ENCODE measurements at places on chromosomes 4 and X.

- DNase-seq = no peak
Measured at GRCh38 chrX:19639056-19639455, 123.7 kb upstream of the MAP3K15 start.

DNA sequence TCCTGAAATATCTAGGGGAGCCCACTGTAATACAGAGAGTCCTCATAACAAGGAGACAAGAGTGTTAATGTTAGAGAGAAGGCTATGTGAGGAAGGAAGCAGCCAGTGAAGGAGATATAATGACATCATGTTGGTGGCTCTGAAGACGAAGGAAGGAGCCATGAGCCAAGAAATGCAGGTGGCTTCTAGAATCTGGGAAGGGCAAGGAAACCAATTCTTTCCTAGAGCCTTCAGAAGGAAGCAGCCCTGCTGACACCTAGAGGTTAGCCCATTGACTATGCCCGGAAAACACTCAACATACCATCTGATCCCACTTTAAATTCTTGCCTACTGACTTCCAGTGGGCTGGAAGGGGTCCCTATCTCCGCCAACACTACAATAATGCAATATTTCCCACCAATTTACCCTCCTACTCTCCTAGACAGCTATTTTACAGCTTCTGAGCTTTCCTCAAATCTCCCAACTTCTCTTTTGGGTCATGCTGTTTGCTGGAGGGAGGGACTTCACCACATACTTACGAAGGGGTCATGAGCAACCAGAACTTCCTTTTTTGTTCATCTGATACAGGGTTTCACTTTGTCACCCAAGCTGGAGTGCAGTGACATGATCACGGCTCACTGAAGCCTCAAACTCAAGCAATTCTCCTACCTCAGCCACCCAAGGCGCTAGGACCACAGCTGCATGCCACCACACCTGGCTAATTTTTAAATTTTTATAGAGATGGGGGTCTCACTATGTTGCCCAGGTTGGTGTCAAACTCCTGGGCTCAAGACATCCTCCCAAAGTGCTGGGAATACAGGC, 25.2 kb upstream of the G3BP2 start:
- no peak for DNase-seq

DNA sequence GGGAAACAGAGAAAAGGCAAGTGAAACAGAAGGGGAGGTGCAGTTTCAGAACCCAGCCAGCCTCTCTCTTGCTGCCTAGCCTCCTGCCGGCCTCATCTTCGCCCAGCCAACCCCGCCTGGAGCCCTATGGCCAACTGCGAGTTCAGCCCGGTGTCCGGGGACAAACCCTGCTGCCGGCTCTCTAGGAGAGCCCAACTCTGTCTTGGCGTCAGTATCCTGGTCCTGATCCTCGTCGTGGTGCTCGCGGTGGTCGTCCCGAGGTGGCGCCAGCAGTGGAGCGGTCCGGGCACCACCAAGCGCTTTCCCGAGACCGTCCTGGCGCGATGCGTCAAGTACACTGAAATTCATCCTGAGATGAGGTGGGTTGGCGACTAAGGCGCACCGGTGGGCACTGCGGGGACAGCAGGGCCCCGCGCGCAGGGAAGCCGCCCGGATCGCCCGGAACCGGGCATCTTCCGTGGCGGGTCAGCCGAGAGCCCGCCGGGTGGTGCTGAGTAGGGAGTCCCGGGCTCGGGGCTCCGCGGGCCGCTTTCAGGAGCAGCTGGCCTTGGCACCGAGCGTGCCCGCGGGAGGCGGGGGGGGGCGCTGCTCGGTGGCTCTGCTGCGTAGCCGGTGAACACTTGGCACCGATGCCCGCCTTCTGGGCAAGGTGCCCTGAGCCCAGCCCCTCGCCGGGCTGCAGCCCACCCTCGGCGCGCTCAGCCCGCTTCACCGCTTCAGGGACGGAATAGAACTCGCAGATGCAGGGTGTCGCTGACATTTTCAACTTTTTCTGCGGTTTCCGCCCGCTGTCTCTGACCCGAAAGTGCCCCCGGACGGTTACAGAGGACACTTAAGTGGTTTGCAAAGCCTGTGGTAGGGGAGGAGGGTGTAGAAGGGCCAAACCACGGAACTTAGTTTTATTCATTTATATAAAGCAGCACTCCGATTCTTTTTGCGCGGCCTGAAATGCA, at the start of gene CD38:
Gene CD38 (plus strand): TSS at position 40 of the 953 bp plus-strand sequence. CDS start 87 bp downstream, at position 127.
- DNase-seq = no peak

GRCh38 chrX:66050140-66050569, 10.3 kb upstream of the VSIG4 start:
- DNase-seq = no peak

DNA sequence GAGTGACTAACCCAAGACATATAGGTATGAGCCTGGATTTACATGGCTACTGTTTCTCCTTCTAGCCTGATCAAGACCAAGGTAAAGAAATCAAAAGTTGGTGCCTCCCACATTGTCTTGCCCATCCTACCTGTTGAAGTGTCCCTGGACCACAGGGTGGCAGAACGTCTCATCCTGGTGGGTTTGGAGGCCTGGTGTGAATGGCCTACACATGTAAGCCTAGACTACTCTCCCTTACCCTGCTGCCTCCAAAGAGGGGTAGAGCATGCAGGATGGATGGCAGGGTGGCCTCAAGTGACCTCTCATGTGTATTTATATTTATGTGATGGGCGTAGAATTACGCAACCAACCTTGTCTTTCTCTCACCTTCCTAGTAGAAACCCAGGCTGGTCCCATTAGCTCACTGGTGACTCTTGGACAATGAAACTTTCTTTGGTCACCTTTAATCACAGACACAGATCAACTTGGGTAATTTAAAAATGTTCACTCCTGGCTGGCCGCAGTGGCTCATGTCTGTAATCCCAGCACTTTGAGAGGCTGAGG, 73.3 kb upstream of the SOD3 start:
- no peak for DNase-seq

DNA sequence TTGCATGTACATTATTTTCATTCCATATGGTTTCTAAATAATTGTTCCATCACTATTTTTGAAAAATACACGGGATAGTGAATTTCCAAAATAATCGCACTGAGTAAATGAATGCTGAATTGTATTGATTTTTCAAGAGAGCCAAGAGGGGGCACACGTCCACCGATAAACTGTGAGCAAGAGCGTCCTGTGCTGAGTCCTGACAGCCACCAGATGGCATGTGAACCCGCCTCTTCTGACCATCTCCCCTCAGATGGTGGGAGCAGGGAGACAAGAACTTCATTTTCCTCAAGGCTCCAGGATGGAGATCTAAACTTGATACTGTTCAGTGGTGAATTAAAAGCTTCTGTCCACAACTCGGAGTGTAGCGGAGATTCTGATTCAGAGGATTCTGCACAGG, 30.6 kb upstream of the IL9R start:
- DNase-seq = no peak

- DNase-seq = no peak
Measured at GRCh38 chr4:4689694-4690440, 148.0 kb upstream of the STX18 start.

DNA sequence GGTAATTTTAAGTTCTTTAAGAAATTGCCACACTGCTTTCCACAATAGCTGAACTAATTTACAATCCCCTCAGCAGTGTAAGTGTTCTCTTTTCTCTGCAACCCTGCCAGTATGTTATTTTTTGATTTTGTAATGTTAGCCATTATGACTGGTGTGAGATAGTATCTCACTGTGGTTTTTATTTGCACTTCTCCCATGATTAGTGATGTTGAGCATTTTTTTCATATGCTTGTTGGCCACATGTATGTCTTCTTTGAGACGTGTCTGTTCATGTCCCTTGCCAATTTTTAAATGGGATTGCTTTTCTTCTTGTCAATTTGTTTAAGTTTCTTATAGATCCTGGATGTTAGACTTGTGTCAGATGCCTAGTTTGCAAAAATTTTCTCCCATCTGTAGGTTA, 86.1 kb downstream of the BMP3 start:
- DNase-seq = no peak

DNA sequence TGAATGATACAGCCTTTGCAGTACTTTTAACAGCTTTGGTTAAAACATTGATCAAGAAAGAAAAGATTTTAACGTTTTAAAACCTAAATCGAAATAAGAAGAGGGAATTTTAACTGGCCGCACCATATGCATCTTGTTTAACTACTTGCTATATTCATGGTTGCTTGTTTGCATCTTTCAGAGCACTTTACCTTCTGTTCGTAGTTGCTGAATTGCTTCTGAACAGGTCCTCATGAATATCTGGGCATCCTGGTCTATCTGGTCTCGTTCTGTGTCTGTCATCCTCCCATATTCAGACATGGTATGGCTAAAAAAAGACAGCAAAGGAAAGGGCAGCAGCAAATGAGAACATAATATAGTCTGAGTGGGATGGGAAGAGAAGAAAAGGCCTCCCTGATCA, 72.3 kb downstream of the NSG1 start:
- DNase-seq = no peak

DNA sequence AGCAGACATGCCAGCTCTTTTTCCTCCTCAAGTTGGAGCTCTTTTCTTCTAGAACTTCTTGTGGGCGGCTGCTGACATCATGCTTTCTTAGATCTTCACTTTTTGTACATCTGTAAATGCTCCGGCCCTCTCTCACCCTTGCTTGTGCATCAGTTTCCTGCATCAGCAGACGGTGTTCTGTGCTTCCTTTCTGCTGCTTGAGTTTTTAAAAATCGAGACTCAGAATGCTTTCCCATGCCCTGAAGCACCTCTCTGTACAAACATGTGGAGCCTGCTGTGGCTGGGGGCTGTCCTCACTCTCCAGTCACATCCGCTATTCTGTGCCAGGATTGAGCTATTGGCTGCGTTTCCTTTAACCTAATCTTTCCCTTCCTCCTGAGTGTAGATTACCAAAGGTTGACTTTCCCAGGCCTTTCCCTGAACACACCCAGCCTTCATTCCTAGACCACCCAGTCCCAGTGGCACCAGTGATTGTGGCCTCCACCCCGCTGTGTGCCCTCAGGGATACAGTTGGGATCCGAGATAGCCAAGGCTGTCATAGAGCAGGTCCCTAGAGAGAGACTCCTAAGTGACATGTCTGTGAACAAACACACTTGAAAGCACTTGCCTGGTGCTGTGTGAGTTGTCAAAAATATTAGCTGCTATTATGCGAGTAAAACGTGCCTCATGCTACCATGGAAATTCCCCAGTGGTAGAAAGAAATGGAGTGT, 41.9 kb downstream of the TNIP2 start:
- DNase-seq = peak; percentile 5

- no peak for DNase-seq
Measured at GRCh38 chr4:36677112-36677511, 395.7 kb downstream of the DTHD1 start.

DNA sequence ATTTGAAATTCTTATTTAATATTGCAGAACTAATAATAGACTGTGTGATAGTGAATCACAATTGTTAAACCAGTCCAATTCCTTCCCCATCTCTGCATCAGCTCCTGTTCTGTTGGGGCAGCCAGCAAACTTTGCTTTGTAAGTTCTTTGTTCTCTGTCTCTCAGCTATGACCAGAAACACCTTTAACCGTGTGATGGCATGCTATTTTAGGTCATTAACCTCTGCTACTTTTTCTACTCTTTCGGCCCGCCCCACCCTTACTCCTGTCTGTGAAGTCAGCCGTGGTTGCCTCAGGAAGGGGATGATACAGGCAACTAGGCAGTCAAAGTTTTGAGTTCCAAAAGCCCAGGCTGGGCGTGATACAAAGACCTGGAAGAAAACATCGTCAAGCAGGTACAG, 51.3 kb upstream of the EGFL6 start:
- no peak for DNase-seq

GRCh38 chrX:15781961-15782699, 8.2 kb upstream of the ZRSR2 start:
- no peak for DNase-seq

DNA sequence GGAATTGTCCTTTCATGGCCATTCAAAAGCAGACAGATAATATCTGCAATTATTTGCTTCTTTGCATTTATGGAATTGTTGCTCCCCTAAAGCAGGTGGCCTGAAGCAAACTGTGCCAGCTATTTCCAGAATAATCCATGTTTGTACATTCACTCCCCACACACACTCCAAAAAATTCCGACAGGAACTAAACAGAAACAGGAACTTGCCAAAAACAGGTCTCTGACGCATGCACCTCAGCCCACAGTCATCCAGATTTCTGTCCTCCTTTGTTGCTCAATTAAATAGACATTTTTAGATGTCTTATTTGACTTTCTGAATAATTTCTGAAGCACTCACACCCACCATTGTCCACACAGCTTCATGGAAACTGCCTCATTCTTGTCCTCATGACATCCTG, 71.5 kb upstream of the EDNRA start:
- DNase-seq = no peak

- DNase-seq = no peak
Measured at GRCh38 chr4:15930314-15930713, 8.2 kb downstream of the FGFBP1 start.

DNA sequence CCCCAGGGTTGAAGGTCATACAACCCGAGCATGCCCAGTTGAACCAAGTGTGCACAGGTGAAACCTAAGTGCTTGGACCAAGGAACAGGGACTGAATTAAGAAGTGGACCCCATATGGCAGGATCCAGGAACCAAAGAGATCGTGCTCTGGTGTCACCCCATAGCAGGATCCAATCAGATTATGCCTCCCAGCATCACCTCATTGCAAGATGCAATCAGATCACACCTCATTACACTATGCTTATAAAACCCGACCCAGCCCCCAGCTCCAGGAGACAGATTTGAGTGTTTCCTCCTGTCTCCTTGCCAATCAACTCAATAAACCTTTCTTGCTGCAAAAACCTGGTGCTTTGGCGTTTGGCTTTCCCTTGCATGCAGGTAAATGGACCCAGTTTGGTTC, 37.6 kb downstream of the EFHC2 start:
- DNase-seq = no peak

DNA sequence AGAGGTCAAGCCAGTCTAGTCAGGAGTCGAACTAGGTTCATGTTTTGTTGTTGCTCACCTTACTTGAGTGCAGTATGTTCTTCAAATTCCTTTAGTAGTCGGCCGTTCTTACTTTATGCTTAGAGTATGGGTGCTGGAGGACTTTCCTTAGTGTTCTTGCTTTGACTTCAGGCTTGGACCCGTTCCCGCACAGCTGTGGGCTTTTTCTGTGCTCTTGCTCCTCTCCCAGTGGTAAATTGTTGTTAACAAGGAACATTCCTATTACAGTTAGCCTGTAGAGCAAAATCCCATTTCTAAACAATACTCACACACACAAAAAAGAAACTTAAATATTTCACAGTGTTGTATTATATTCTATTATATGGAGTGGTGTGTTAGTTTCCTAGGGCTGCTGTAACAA, 113.5 kb downstream of the RAP1GDS1 start:
- no peak for DNase-seq

- DNase-seq = no peak
Measured at GRCh38 chrX:52425775-52426174, 57.0 kb downstream of the XAGE2 start.

- DNase-seq = no peak
Measured at GRCh38 chrX:12804655-12805054, 13.4 kb downstream of the PRPS2 start.

DNA sequence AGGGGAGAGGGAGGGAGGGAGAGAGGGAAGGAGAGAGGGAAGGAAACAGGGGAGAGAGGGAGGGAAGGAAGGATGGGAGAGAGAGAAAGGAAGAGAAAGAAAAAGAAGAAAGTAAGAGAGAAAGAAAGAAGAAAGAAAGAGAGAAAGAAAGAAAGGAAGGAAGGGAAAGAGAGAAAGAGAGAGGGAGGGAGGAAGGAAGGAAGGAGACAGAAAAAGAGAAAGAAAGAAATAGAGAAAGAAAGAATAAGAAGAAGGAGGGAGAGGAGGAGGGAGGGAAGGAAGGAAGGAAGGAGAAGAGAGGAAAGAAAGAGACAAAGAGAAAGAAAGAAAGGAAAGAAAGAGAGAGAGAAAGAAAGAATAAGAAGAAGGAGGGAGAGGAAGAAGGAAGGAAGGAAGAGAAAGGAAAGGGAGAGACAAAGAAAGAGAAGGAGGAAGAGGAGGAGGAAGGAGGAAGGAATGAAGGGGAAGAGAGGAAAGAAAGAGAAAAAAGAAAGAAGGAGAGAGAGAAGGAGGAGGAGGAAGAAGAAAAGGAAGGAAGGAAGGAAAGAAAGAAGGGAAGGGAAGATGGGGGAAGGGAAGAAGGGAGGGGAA, 189.6 kb downstream of the PARM1 start:
- DNase-seq = no peak

All from T-helper 9 cell (primary cell).